ENCODE measurements at places on chromosomes 12 and 14. TPM values are rescaled to one million over a fixed set of nuclear protein-coding genes. Genes with fewer than 3 reads are reported as not detected.
A peak's percentile ranks its signal among the peaks of the same experiment; 100 is the strongest.

DNA sequence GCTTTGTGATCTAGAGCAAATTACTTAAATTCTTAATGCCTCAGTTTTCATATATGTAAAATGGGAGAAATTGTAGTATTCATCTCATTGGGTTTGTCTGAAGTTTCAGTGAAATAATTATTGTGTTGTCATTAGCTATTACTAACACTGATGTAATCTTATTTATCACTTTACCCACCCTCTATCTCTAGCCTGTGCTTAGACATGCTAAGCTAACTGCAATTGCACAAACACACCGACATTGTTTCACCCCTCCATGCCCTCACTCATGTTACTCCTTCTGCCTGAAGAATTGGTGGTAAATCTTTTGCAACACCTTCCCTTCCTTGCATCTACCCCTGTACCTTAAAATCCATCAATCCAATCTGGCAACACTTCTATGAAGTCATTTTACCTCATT lies 241.6 kb downstream of the BCAT1 start:
- DNase-seq: no peak
- H3K4me3 ChIP-seq: no peak overlapping the region
- no peaks in the 10 kb centered on the region for H3K36me3 ChIP-seq

DNA sequence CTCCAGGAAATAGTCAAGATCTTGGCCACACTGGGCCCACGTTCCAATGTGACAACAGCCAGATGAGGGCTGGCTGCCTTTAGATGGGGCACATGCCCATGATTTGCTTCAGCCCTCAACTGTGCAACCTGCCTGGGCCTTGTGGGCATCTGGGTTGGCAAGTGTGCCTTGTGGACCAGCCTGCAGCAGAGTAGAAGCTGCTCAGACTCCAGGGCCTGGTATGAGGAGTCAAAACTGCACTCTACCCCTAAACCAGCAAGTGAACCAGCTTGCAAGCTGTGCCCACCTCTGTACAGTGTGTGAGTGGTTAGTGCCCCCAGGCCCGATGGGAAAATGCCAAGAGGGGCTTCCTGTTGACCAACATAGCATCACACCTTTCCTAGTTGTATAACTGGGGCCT lies 17.9 kb downstream of the PHETA1 start:
- H3K27ac ChIP-seq: no peak overlapping the region
- no peaks in the 10 kb centered on the region for H3K27me3 ChIP-seq

The POTEM gene
- total RNA-seq: not detected

DNA sequence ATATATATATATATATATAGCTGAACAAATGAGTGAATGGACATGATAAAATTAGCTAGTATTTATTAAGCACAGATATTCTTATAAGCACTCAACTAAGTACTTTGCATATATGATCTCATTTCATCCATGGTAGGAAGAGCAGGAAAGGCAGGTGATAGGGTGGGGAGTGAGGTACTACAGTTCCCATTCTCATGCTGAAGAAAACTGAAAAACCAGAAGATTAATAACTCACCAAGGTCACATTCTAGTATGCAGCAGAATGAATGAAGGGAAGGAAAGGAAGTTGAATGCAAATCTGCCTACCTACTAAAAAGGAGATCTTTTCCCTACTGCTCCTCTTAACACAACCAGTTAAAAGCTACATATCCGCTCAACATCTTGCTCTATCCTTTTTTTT lies 298.1 kb upstream of the TMPO start:
- H3K36me3 ChIP-seq: no peaks in the 10 kb centered on the region
- DNase-seq: no peak
- H3K4me1 ChIP-seq: peaks cover 9% of the 10 kb centered on the region
- H3K4me3 ChIP-seq: no peak overlapping the region
- H3K27ac ChIP-seq: no peak overlapping the region

- no peak overlapping the region for H3K27ac ChIP-seq
- no peaks in the 10 kb centered on the region for H3K4me1 ChIP-seq
- no peaks in the 10 kb centered on the region for H3K36me3 ChIP-seq
- no peaks in the 10 kb centered on the region for H3K27me3 ChIP-seq
- no peak for DNase-seq
These were observed 229.3 kb upstream of the LHX5 start for GRCh38 chr12:113700943-113701342.

DNA sequence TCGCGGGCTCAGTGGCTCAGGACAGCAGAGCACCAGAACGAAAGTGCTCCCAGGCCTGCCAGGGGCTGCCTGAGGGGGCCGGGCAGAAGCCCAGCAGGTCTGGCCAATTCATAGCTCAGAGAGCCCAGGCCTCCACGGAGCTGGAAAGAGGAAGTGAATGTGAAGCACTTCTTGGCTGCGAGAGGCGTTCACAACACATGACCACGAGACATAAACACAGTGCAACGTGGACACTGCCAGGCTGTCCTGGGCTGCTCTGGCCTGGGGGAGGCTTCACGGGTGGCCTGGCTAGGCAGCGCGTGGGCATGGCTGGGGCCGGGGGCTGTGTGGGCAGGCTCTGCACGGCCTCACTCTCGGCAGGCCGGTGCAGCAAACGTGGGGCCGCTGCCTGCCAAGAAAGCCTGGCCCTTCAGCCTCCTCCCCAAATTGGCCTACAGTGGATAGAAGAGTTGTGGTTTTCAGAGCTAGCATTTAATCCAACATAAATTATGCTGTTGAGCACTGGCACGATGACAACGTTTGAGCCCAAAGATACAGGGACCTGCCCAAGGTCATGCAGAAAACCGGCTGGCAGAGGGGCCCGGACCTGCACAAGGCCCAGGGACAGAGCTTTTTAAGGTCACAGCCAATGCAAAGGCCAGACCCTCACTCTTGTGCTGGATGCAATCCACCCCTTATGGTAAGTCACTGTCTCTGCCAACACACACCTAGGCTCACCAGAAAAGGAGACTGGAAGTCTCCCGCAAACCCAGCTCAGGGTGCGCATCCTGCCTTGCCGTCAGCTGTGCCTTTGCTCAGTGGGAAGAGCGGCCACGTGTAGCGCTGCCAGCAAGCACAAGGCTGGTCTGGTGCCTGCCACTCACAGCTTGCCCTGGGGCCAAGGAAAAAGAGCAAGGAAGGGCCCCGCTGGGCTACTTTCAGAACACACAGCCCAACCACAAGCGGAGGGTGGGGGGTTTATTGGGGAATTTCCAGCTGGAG lies 8.6 kb downstream of the SLC25A29 start:
- DNase-seq: peak; percentile 80
- no peaks in the 10 kb centered on the region for H3K27me3 ChIP-seq
- peak overlapping the region; percentile 48 for H3K27ac ChIP-seq
- no peaks in the 10 kb centered on the region for H3K36me3 ChIP-seq

The FLRT2 gene
- 114 TPM for total RNA-seq

DNA sequence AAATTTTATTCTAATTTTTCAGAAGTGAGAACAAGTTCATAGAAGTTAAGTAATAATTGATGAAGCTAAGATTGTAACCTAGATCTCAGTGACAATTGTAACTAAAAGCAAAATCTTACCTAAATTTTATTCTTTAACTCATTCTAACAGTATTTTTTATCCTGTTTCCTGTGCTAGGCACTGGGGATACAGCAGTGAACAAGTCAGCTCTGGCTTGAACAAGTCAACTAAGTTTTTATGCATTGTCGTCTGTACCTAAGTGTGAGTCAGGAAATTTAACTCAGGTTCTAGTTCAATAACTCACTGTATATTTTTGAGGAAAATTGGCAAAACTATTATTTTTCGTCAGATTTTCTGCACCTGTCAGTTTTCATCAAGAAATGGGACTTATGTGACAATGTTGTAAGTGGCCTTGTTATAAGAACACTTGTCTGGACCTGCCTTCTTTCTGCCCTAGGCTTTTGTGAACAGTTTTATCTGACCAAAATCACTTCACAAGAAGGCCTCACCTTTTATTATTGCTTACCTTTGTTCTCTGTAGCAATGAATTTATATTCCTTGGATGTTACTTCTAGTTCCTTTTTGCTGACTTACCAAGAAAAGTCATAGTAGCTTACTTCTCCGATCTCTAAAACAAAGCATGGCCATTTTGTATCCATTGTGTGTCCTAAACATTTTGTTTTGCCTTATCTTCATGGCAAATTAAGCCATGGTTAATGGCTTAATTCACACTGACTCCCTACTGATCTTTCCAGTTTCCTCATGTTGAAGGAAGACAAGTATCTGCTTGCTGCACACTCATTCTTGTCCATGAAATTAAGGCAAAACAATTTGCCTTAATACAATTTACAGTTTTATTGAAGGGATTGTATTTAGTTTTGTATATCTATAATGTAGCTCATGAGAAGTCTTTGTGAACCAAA lies 2.7 kb downstream of the TMTC3 start:
- no peak for DNase-seq
- H3K4me3 ChIP-seq: no peak overlapping the region
- H3K4me1 ChIP-seq: peaks cover 11% of the 10 kb centered on the region

The KRT2 gene
- not detected for total RNA-seq

The RAD9B gene
- not detected for total RNA-seq

- no peaks in the 10 kb centered on the region for H3K4me1 ChIP-seq
- H3K4me3 ChIP-seq: no peak overlapping the region
- no peaks in the 10 kb centered on the region for H3K36me3 ChIP-seq
- no peaks in the 10 kb centered on the region for H3K27me3 ChIP-seq
- H3K27ac ChIP-seq: no peak overlapping the region
These were observed 83.8 kb downstream of the NRXN3 start for GRCh38 chr14:78253986-78254385.

GRCh38 chr12:4118017-4118510 lies 155.5 kb upstream of the CCND2 start:
- peak; percentile 38 for DNase-seq
- H3K36me3 ChIP-seq: no peaks in the 10 kb centered on the region
- no peak overlapping the region for H3K27ac ChIP-seq
- no peak overlapping the region for H3K4me3 ChIP-seq
- no peaks in the 10 kb centered on the region for H3K4me1 ChIP-seq
- H3K27me3 ChIP-seq: no peaks in the 10 kb centered on the region

The PPP4R3A gene
- 71.5 TPM for total RNA-seq

- H3K36me3 ChIP-seq: no peaks in the 10 kb centered on the region
- no peaks in the 10 kb centered on the region for H3K27me3 ChIP-seq
- no peak overlapping the region for H3K4me3 ChIP-seq
- no peaks in the 10 kb centered on the region for H3K4me1 ChIP-seq
These were observed 13.5 kb downstream of the C12orf71 start for GRCh38 chr12:27068863-27069262.

DNA sequence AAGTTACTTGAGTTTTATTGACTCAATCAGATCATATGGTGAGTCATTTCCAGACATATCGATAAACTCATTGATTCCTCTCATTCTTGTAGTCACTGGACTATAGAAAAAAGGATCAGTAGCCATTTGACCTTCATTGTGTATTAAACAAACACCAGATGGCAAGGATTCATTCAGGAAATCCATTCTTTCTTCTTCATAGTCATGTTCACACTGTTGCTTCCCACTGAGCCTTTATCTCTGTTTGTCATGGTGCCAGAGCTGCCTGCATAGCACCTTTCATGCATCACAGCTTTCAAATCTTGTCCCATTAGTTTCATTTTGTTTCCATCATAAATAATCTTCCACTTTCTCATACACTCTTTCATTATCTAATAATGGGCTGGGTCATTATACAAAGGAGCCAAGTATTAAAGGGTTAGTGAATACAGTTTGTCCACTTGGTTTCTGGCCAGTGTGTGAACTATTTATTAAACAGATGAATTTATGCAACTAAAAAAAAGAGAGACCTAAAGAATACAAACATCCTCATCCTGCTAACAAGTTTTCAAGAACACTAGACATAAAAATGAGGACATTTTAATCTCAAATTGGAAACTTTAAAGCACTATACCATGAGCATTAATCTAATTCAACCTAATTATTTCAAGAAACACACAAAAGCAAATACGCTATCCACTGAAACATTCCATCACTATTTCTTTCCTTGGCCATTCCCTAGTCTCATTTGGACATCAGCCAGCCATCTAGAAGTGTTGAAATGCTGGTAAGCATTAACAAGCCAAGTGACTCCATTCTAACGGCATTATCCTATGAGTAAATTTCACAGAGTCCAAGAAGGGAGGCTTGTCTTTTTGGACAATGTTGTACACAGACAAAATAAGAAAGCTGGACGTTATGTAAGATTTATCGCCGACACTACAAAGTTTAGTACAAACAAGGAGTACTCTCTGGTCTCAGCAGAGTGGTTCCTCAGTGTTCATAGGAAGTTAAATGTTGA lies 476.5 kb downstream of the FOXG1 start:
- H3K4me1 ChIP-seq: no peaks in the 10 kb centered on the region
- H3K4me3 ChIP-seq: no peak overlapping the region
- H3K36me3 ChIP-seq: no peaks in the 10 kb centered on the region
- DNase-seq: no peak
- no peak overlapping the region for H3K27ac ChIP-seq

- no peak overlapping the region for H3K27ac ChIP-seq
- H3K36me3 ChIP-seq: no peaks in the 10 kb centered on the region
- H3K27me3 ChIP-seq: no peaks in the 10 kb centered on the region
- no peak for DNase-seq
These were observed 15.7 kb downstream of the CAPZA3 start for GRCh38 chr12:18753481-18754123.

The SCYL2 gene
- 13.8 TPM for total RNA-seq

DNA sequence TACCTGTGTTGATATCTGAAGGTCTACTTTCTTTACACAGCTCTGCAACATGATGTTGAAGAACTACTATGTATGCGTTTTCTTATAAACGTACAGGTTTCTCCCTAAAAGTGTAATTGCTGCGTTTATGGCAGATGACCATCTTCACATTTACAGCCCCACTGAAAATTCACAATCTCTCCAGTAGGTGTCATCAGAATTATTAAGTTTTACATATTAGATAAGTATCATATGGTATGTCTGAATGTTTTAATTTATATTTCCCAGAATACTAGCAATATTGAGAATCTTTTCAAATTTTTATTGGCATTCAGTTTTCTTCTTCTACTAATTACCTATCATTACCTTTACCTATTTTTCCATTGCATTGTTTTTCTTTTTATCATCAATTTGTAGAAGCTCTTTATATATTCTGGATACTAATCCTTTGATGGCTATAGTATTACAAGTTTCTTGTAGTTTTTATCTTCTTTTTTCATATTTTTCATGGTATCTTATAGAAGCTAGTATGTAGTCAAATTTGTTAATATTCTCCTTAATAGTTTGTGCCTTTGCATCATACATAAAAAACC lies 123.5 kb downstream of the CAPZA3 start:
- DNase-seq: no peak
- no peaks in the 10 kb centered on the region for H3K36me3 ChIP-seq
- H3K4me1 ChIP-seq: no peaks in the 10 kb centered on the region
- H3K27me3 ChIP-seq: no peaks in the 10 kb centered on the region
- H3K4me3 ChIP-seq: no peak overlapping the region
- no peak overlapping the region for H3K27ac ChIP-seq

- H3K27me3 ChIP-seq: no peaks in the 10 kb centered on the region
- no peak overlapping the region for H3K4me3 ChIP-seq
- H3K27ac ChIP-seq: no peak overlapping the region
These were observed 1.2 kb downstream of the ACOT6 start for GRCh38 chr14:73613419-73613963.

The GALNT8 gene
- 0.52 TPM for total RNA-seq

DNA sequence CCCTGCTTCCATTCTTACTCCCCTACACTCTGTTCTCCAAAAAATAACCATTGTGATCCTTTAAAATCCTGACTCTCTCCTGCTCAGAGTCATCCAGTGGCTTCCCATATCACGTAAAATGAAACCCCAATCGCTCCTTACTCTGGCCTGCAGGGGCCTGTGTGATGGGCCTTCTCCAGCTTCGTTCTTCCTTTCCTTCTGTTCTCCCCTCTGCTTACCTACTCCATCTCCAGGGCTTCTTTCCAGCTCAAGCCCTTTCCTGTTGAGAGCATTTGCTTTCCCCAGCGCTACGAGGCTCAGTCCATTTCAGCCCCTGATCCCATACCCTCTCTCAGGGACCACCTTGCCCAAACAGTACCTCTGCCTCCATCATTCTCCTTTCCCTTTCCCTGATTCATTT lies 144.4 kb upstream of the ARHGAP5 start:
- H3K27ac ChIP-seq: no peak overlapping the region
- no peak for DNase-seq
- H3K27me3 ChIP-seq: no peaks in the 10 kb centered on the region
- H3K4me1 ChIP-seq: no peaks in the 10 kb centered on the region
